ENCODE measurements at places on chromosomes 11 and 22. TPM values are rescaled to one million over a fixed set of nuclear protein-coding genes. Genes with fewer than 3 reads are reported as not detected.
A peak's percentile ranks its signal among the peaks of the same experiment; 100 is the strongest.

DNA sequence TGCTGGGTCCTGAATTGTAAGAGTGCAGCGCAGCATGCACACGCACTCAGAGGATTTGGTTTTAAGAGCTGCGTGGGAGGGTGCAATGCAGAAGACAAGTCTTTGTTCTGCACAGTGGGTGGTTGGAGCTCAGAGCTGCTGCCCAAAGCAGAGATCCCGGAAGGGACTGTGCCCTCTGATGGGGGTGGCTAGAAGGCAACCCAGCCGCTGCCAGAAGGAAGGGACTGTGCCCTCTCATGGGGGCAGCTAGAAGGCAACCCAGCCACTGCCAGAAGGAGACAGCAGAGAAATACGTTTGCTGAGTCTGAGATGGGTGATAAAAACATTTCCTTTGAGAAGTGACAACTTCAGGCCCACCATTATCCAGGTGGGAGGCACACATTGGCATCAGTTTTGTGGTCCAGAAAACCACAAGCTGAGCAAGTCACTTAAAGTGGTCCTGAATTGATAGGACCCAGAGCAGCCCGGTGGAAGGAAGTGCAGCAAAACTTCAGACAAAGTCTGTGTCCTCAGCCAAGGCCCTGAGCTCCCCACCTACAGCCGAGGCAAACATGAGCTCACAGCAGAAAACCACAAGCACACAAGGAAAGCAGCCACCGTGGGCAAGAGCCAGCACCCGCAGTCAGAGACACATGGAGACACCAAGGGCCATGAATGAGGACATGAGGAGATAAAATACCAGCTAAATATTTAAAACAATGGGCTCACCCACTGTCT, 4.3 kb downstream of the KRTAP5-6 start:
- no peaks in the 10 kb centered on the region for H3K36me3 ChIP-seq
- peak; percentile 50 for DNase-seq
- H3K27me3 ChIP-seq, result no peaks in the 10 kb centered on the region
- no peaks in the 10 kb centered on the region for H3K4me1 ChIP-seq
- H3K4me3 ChIP-seq, result no peak overlapping the region

GRCh38 chr11:102119997-102120396, 9.8 kb downstream of the YAP1 start:
- H3K4me1 ChIP-seq, result peaks cover 5% of the 10 kb centered on the region
- H3K27ac ChIP-seq, result no peak overlapping the region
- no peaks in the 10 kb centered on the region for H3K27me3 ChIP-seq
- H3K4me3 ChIP-seq, result no peak overlapping the region
- H3K36me3 ChIP-seq, result no peaks in the 10 kb centered on the region

DEPDC5 gene
- 45.0 TPM for total RNA-seq

DNA sequence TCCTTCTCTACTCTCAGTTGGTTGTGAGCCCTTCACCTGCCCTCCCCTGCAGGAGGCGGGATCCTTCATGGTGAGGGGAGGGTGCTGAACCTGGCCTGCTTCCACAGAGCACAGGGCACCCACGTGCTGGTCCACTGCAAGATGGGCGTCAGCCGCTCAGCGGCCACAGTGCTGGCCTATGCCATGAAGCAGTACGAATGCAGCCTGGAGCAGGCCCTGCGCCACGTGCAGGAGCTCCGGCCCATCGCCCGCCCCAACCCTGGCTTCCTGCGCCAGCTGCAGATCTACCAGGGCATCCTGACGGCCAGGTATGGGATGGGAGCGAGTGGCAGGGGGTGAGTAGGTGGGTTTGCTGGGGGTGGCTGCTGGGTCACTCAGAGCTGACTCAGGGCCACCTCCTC, 6.3 kb downstream of the SSH3 start:
- no peak for DNase-seq
- H3K36me3 ChIP-seq, result peaks cover 27% of the 10 kb centered on the region
- no peak overlapping the region for H3K27ac ChIP-seq
- peaks cover 22% of the 10 kb centered on the region for H3K4me1 ChIP-seq
- H3K27me3 ChIP-seq, result no peaks in the 10 kb centered on the region

DNA sequence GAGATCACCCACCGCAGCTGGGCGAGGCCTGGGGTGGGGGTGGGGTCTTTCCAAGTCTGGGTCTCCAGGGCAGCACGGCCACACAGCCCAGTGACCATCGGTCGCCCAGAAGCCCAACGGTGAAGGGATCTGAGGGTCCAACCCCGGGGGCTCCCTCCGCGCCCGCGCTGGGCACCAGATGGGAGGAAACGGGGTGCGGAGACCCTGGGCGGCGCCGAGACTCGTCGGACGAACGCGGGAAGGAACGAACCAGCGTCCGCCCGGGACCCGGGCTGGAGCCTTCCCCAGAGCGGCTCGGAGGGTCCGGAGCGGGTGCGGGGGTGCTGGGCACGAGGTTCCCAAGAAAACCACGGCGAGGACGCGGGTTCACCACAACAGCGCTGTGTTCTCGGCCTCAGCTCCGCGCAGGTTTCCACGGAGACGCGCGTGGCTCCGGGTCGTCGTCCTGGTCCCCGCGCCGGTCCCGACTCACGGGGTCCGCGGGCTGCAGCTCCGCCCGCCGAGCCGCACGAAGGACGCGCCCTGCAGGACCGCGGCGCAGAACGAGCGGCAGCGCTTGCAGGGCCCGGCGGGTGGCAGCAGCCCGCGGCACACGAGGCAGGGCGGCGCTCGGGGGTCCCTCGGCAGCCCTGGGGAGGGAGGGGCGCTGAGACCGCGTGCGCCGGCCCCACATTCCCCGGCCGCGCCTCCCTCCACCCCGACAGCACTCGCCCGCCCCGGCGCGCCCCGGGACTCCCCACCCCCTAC, 2.3 kb upstream of the IL17REL start:
- no peak overlapping the region for H3K27ac ChIP-seq
- H3K4me1 ChIP-seq, result peaks cover 54% of the 10 kb centered on the region
- DNase-seq, result peak; percentile 70
- H3K4me3 ChIP-seq, result peak overlapping the region; percentile 20

DNA sequence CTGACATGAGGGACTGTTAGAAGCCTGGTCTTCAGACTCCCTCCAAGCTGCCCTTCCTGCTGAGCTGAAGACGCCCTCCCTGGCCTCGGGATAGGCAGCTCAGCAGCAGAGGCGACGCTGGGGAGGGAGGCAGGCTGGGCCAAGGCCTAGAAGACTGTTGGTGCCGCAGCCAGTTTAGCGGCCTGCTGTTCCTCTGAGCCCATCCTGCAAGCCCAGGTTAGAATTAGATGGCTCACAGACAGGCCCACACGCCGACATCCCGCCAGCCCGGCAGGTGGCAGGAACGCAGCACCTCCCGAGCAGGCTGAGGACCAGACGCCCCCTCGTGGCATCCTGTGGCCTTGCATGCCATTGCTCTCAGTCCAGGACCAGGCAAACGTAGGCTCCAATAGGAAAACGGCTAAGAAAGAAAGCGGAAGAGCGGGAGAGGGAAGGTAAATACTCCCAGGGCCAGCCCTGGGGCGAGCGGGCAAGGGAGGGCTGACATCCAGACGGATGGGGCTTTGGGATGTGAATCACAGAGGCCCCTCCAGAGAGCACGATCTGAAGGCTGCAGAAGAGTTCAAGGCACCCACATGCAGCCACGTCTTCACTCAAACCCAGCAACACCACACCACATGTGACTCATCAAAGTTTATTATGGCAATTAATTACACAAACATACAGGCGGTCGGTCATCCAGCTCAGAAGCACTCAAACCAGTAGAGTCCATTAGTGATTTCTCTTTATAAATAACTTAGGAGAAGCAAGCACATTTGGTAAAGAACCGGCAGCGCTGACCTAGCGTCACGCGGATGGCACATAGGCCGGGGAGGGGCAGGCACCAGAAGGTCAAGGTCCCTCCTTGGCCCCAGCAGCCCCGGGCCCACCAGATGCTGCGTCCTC, 27.6 kb downstream of the CD5 start:
- peak overlapping the region; percentile 41 for H3K4me3 ChIP-seq
- no peaks in the 10 kb centered on the region for H3K27me3 ChIP-seq
- peaks cover 28% of the 10 kb centered on the region for H3K36me3 ChIP-seq
- peak overlapping the region; percentile 61 for H3K27ac ChIP-seq
- peak; percentile 98 for DNase-seq

- peak overlapping the region; percentile 88 for H3K27ac ChIP-seq
- peak; percentile 87 for DNase-seq
- no peaks in the 10 kb centered on the region for H3K27me3 ChIP-seq
- peaks cover 45% of the 10 kb centered on the region for H3K4me1 ChIP-seq
Observed at GRCh38 chr22:21642584-21643448, 714 bp downstream of the SDF2L1 start.

CDC42EP1 gene
- 28.8 TPM for total RNA-seq

CFAP300 gene
- total RNA-seq, result not detected

GRCh38 chr11:76005756-76006155, 190.7 kb downstream of the UVRAG start:
- H3K4me1 ChIP-seq, result no peaks in the 10 kb centered on the region
- no peak overlapping the region for H3K4me3 ChIP-seq
- H3K27ac ChIP-seq, result no peak overlapping the region
- no peak for DNase-seq
- peaks cover 48% of the 10 kb centered on the region for H3K36me3 ChIP-seq

DNA sequence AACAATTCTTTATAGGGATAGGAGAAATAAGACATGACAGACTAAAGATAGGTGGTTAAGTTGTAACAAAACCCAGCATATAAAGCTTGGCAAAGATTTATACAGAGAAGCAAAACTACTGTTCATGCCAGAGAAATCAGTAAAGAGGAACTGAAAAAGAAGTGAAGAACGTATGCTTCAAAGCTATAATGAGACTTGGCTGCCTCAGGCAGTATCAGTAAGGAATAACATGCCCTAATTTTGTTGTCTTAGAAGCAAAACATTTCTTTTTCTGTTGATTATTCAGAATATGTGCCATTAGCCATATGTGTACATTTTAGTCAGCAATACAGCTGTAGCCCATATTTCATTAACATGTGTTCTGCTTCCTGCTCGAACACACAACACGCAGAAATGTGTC, 403.2 kb downstream of the NELL1 start:
- DNase-seq, result no peak
- H3K4me3 ChIP-seq, result no peak overlapping the region
- no peak overlapping the region for H3K27ac ChIP-seq
- no peaks in the 10 kb centered on the region for H3K36me3 ChIP-seq
- no peaks in the 10 kb centered on the region for H3K27me3 ChIP-seq
- H3K4me1 ChIP-seq, result no peaks in the 10 kb centered on the region

GRCh38 chr11:132237781-132238180, 867.4 kb downstream of the NTM start:
- no peaks in the 10 kb centered on the region for H3K4me1 ChIP-seq
- H3K36me3 ChIP-seq, result no peaks in the 10 kb centered on the region
- H3K27ac ChIP-seq, result no peak overlapping the region
- DNase-seq, result no peak
- H3K4me3 ChIP-seq, result no peak overlapping the region

DNA sequence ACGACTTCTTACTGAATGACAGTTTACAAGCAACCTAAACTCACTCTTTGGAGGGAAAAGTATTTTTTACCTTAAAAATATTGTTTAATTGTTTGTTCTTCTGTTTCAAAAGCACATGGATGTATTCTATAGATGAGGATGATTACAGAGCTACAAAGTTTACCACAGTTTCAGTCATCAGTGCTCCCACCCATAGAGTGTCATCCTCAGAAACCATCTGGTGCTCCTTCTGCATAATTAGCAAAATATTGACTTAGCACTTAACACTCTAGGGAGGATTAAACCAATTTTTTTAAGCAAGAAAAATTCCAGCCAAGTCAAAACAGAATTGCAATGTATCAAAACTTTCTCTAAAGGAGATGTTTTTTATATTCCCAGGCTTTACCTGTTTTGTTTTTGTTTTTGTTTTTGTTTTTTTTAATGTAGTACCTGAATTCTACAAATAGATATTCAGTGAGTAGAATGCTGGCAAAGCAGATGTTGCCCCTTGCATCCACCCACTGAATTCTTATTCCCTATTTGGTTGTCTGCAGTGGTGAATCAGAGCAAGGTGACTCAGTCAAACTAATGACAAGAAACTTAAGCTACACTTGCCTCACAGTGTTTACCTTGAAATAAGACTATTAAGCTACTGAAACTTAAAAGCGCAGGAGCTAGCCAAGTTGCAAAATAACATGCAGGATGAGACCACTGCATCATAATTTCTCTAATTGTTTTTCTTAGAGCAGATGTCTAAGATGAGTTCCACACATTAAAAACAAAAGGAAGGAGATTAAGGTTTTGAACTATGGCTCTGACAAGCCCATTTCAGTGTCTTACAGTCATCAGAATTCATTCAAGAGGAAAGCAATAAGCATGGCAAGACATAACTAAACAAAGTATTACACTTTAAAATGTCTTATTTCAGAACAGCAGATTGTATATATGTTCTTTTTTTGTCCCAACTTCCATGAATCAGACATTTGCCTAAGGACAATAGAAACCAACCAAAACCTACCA, 155.1 kb upstream of the SOX6 start:
- no peaks in the 10 kb centered on the region for H3K27me3 ChIP-seq
- no peak overlapping the region for H3K4me3 ChIP-seq
- no peaks in the 10 kb centered on the region for H3K4me1 ChIP-seq
- DNase-seq, result no peak

GRCh38 chr22:32752326-32752725, 49.2 kb upstream of the TIMP3 start:
- no peak overlapping the region for H3K4me3 ChIP-seq
- no peak overlapping the region for H3K27ac ChIP-seq
- DNase-seq, result no peak
- H3K4me1 ChIP-seq, result no peaks in the 10 kb centered on the region

DNA sequence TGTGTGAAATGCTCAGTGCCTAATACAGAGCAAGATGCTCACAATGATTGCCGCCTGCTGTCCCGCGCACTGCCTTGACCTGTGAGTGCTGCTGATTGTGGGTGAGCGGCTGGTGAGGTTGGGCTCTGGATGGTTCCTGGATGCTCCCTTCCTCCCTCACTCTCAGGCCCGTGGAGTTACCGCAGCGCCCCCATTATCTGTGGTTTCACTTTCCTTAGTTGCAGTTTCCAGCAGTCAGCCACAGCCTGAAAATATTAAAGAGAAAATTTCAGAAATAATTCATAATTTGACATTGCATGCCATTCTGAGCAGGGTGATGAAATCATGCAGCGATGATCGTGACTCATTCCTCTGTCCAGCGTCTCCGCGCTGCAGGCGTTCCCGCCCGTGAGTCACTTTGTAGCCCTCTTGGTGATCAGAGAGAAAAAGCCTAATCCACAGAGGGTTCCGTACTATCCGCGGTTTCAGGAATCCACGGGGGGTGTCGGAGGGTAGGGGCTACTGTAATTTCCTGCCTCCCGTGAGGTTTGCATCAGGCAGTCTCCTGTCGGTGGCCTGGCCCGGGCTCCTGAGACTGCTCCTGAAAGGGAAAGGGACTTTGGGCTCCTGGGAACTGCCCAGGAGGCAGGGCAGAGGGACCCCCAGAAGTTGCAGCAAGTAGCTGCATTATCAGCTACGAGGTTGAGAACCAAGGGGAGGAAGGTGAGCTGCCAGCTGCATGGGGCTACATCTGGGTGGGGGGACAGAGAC, 10.6 kb downstream of the RPL3 start:
- H3K4me1 ChIP-seq, result peaks cover 70% of the 10 kb centered on the region
- peak; percentile 74 for DNase-seq
- H3K4me3 ChIP-seq, result no peak overlapping the region

Measured in spleen (tissue), 13 donors.